Stromal cell of bone marrow (primary cell): ENCODE measurements at places on chromosomes 3 and 15.

- peak; percentile 34 for DNase-seq
These were observed 64.3 kb upstream of the LEKR1 start for GRCh38 chr3:156761713-156762451.

DNA sequence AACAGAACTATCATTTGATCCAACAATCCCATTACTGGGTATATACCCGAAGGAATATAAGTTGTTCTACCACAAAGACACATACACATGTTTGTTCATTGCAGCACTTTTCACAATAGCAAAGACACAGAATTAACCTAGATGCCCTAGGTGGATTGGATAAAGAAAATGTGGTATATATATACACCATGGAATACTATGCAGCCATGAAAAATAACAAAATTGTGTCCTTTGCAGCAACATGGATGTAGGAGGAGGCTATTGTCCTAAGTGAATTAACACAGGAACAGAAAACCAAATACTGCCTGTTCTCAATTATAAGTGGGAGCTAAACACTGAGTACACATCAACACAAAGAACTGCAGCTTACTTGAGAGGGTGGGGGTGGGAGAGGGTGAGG lies 142.5 kb downstream of the IL20RB start:
- no peak for DNase-seq

DNA sequence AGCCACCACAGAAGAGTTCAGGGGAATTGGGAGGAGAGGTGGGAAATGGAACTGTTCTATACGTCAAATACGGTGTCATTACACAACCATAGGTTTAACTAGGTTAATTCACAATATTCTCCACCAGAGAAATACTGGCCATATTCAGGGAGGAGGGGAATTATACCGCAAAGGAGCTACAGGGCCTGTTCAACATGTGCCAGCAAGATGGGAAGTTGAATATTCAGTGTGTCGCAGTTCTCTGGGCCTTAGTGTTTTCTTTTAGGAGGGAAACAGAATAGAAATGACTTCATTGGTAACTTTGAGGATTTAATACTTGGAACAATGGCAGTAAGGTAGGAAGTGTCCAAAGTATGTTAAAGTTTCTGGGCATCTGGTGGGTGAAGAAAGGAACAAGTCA lies 18.0 kb upstream of the FBXW12 start:
- no peak for DNase-seq

- no peak for DNase-seq
These were observed 269.2 kb downstream of the PDCD6IP start for GRCh38 chr3:34067536-34068051.
